ENCODE measurements at places on chromosomes 16 and 17.
A peak's percentile ranks its signal among the peaks of the same experiment; 100 is the strongest.

DNA sequence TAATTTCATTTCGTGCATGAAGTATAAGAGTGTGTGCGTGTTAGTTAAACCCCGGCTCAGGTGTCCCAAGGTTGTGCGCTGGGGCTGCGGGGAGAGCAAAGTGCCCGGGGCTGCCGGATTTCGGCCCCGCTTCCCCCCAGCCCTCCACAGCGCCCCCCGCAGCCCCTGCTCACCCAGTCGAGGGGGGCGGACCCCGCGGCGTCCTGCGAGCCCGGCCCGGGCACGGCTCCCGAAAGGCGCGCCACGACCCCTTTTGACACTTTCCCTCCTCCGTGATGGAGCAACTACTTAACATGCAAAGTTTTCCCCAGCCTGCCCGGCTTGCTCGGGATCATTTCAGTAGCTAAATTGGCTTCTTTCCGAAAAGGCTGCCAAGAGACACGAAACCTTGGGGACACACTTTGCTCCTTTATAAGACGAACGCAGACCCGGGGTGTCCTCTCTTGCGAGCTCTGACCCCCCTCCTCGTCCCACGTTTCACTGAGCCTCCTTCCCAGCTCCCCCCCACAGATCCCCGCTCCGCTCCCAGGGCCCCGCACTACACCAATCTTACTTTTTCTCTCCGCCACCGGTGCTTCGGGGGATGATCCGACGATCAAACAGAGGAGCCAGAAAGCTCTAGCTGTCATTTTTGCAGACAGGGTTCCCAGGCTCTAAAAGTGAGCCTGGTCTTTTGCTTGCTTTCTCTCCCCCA is 552 bp downstream of the C17orf58 start:
- no peak for DNase-seq

- DNase-seq: no peak
Measured at GRCh38 chr17:37813751-37814150, 68.9 kb upstream of the HNF1B start.

DNA sequence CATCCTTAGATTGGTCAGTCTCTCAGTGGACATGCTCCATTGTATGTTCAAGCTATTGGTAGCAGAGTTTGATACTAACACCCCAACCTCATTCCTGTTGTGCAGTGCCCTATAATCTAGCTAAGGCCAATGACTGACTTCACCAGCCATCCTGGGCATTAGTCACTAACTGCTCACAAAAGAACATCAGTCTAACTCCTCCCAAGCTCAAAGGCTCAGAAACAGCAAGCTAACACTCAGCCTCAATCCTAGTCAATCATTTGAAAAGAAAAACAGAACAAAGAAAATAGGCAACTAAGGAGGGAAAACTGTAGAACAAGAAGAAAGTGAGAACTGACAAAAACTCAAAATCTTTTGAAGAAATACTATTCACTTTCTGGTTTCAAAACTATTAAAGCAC is 199.1 kb upstream of the C17orf78 start:
- no peak for DNase-seq

DNA sequence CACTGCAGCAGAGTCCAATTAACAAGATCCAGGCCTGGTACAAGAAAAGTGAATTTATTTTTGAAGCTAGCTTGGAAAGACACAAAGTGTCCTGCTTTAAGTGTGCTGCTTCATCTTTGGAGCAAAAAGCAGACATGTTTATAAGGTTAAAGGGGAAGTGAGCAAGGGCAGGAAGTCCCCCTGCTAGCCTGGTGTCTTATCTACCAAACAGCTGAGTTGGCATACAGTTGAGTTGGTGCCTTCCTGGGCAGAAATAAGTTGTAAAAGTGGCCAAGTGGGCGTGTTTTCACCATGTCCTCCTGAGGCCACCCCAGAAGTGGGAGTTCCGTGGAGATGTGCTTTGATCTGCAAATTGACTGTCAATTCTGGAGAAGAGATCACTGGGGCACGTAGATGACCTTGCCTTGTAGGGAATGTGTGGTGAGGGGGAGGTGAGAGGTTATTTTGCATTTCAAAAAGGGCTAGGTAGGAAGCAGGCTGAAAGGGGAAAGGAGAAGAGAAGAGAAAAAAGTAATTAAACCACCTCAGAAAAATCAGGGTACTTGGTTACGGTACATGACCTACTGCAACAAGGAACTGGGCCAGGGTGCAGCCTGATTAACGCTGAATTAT is 38.3 kb upstream of the HSBP1 start:
- DNase-seq: no peak

DNA sequence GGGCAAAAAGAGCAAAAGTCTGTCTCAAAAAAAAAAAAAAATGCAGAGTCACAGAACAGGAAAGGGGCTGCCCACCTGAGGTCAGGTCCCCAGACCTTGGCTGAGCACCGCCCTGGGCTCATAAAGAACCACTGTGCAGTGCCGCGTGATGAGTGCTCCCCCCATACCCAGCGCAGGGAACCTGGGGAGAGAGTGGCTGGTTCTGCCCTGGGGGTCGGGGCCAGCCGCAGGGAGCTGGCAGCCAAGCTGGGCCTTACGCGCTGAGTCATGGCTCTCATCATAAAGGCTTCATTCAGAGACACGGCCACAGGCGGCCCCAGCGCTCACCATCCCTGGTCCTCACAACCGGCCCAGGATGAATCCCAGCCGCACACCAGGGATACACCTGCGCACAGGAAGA is 80.7 kb downstream of the RAB11FIP4 start:
- DNase-seq: no peak

DNA sequence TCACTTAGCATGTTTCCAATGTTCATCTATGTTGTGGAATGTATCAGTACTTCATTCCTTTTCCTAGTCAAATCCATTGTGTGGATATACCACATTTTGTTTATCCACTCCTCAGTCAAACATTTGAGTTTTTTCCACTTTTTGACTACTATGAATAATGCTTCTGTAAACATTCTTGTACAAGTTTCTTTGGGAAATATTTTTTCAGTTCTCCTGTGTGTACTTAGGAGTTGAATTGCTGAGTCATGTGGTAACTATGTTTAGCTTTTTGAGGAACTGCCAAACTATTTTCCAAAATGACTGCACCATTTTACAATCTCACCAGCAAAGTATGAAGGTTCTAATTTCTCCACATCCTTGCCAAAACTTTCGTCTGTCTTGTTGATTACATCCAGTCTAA is 223.7 kb upstream of the AXIN2 start:
- peak; percentile 4 for DNase-seq

- peak; percentile 23 for DNase-seq
Measured at GRCh38 chr16:67277294-67277998, 1.9 kb upstream of the PLEKHG4 start.

DNA sequence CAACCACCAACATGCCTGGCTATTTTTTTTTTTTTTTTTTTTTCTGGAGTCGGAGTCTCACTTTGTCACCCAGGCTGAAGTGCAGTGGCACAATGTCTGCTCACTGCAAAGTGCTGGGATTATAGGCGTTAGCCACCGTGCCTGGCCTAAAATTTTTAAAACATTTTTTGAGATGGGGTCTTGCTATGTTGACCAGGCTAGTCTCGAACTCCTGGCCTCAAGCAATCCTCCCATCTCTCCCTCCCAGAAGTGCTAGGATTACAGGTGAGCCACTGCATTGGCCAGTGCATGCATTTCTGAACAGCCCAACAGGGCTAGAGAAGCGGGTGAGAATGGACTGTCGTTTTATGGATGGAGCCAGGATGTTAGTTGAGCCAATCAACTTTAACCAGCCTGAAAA is 72.4 kb downstream of the ERCC4 start:
- DNase-seq: no peak
